Stimulated activated effector memory CD8-positive, alpha-beta T cell treated with anti-CD3 and anti-CD28 coated beads, Interleukin-12 subunit alpha, Interleukin-12 subunit beta, amount 100 ng/mL, for 72 hours (primary cell): ENCODE measurements at places on chromosomes 2 and 18.

- no peak for DNase-seq
These were observed 79.5 kb upstream of the KLF7 start for GRCh38 chr2:207244971-207245925.

GRCh38 chr2:47227532-47228279 is 72.6 kb upstream of the STPG4 start:
- DNase-seq: no peak

DNA sequence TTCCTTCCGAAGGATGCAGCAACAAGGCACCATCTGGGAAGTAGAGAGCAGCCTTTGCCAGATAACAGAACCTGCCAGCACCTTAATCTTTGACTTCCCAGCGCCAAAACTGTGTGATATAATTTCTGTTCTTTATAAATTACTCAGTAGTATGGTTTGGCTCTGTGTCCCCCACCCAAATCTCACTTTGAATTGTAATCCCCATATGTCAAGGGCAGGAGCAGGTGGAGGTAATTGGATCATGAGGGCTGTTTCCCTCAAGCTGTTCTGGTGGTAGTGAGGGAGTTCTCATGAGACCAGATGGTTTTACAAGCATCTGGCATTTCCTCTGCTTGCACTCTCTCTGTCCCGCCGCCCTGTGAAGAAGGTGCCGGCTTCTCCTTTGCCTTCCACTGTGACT is 899.9 kb downstream of the TRIB2 start:
- no peak for DNase-seq

- DNase-seq: peak; percentile 82
These were observed 45.7 kb downstream of the QPCT start for GRCh38 chr2:37389989-37390765.

DNA sequence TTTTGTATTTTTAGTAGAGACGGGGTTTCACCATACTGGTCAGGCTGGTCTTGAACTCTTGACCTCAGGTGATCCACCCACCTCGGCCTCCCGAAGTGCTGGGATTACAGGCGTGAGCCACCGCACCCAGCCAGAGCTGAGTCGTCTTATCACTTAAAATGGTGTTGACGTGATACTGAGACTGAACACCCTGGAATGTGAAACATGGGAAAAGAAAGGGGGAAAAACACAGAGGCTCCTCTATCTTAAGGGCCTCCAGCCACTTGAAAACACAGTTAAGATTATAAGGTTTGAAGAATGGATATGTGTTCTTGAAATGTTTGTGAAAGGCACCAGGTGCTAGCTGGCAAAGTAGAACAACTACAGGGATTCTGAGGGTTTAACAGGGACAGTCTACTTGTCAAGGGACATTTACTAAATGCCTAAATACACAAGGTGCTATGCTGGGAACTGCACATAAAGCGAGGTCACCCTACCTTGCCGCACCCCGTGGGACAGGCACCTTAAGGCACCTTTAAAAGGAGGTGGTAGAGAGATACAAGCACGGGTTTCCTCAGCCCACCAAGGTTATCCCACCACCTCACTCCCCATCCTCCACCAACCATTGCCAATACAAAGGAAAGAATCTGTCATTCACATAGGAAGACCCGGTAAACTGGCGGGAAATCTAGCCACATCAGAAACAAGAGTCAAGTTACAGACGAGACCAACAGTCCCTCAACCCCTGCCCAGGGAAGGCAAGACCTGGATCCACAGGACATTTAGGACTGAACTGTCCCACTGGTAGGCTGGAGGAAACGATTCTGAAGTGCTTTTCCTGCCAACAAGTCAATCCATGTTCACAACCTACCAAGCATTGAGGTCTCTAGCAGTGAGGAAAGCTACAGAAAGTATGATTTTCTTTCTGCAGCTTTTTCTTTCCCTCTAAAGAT is 43.4 kb downstream of the STK39 start:
- DNase-seq: no peak

DNA sequence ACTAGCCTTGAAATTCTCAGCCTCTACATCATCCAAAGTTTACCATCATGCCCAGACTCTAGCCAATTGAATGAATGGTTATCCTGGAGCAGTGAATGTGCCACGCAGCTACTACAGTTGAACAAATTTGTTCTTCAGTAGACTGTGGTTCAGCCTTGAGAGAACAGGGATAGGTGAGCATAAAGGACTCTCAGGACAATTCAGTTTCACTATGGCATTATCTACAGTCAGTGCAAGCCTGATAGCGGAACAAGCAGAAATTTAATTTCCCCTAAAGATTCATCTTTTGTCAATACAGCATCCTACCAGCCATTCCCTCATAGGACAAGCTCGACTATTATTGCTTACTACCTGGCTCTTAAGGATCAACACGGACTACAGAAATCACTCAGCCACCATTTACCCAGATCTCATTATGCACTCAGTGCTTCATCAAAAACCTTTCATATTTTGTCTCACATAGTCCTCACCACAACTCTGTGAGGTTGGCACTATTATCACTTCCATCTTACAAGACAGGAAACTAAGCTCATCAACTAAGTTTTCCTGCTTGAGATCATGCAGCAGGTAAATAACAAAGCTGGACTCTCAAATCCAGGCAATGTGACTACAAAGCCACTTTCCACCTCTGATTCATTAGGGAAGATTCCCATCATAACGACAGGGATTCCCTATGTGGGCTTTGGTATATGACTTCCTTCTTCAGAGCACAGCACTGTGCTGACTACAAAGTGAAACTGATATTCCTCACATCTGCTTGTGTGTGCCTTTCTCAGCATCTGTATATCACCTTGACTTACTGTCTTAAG is 181.5 kb upstream of the ACVR2A start:
- DNase-seq: no peak

GRCh38 chr2:15184491-15184890 is 376.6 kb downstream of the NBAS start:
- DNase-seq: no peak

GRCh38 chr2:174002679-174003078 is 37.5 kb upstream of the SP3 start:
- no peak for DNase-seq

GRCh38 chr2:196590286-196590685 is 49.2 kb upstream of the CCDC150 start:
- no peak for DNase-seq

DNA sequence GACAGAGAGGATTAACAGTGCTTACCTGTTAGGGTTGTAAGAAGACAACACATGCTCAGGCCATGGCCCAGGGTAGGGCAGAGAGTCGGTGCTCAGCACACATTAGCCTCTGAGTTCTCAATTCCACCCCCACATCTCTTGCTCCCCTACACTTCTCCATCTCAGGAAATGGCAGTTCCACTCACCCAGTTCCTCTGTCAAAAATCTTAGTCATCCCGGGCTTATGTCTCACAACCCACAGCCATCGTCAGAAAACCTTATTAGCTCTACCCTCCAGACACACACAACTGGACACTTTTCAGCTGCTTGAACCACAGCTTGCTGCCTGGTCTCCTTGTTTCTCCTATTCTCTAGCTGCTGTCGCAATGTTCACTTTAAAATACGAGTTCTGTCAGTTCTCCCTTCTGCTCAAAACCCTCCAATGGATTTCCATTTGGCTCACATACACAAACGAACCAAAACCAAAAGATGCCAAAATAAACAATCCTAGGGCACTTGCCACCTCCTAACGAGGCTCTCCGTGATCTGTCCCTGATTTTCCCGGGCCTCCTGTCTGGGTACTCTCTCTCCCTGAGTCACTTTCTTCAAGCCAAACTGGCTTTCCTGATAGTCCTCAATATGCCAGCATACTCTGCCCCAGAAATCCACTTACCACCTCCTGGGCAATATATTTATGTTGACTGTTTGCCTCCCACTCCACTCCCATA is 89.7 kb downstream of the KCTD1 start:
- DNase-seq: no peak

DNA sequence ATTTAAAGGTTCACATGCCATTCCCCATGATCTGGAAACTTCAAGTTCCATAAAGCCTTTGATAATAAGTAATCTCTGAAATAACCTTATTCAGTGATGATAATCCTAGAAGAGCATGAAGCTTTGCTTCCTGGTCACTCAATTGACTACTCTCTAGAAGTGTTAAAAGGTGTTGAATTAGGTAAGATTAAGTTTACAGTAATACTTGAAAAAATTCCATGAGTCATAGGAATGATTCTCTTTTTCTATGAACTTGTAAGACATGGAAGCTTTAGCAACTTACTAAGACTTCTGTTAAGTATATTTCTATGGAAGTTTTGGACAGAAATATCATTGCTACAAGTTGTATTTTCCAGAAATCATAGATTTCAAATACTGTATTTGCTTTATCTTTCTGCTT is 100.6 kb downstream of the MYO1B start:
- DNase-seq: no peak

DNA sequence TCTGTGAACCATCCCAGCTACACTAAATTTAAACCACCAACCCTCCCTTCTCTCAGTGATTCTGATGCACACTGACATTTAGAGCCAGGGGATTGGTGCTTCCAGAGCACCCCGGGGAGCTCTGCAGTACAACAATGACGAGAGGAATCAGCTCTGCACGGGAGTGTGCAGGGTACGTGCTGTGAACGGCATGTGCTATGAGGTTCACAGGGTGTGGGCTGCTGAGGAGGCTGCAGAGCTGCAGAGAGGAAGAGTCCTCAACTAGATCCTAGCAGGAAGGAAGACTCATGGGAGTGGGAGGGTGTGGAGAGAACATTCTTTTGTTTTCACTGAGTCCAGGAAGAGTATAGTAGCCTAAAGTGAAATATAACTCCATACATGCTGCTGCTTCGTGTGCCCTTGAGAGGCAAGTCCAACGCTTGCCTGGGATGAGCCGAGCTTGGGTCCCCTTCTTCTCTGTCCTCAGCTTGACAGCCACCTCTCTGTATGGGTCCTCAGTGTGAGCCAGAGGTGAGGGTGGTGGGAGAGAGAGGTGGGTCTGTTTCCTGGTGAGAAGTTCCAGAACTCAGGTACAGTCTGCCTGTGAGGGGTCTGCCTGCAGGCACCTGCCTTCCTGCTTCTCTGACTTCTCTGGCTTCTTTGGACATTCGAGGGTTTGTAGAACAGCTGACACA is 118.8 kb downstream of the CTIF start:
- DNase-seq: no peak

- no peak for DNase-seq
These were observed 24.1 kb upstream of the TNS1 start for GRCh38 chr2:218026676-218027425.
